GOT3 (cell line): ENCODE measurements at places on chromosomes 16 and 17.

DNA sequence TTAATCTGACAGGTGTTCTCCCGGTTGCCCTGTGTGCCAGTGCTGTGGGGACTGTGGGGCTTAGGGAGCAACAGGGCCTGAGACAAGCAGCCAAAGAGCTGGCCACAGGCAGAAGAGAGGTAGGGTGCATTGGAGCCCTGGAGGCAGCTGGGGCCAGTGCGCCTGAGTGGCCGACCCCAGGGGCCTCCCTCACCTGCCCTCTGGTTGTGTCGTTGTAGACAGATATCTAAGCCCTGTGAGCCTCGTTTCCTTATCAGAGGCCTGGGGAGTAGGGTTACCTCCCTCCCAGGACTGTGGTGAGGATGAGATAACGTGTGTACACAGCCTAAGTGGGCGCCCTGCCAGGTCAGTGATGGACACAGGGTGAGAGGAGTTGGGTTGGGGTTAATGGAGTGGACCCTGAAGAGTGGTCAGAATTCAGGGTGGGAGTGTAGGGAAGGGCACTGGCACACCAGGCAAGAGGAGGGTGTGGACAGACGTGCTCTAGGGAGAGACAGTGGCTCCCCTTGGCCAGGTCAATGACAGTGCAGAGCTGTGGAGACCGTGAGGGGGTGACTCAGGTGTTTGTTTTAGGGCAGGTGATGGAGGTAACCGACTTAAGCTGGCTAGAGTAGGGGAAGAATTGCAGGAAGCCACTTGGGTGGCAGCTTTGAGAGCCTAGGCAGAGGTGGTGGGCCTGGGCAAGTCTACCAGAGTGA, 3.4 kb downstream of the NARF start:
- no peak for DNase-seq

DNA sequence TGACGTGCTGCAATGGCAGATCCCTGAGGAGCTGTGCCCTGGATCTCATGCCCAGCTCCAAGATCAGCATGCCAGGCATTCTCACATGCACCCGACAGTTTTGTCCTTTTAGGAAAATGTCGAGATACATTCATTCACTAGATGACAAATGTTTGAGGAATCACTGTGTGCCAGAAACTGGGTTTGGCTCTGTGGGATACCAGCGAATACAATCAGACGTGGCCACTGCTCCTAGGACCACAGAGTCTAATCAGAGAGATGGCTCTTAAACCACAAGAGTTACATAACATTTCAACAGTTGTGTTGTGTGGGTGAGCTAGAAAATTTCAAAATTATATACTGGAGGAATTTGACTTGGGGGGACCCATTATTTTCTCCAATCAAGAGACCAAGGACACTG, 579.7 kb downstream of the CDH13 start:
- DNase-seq, result no peak

GRCh38 chr17:21357281-21357680, 18.9 kb upstream of the KCNJ12 start:
- DNase-seq, result no peak

- peak; percentile 88 for DNase-seq
These were observed 672 bp upstream of the ALKBH5 start for GRCh38 chr17:18182978-18183333.

DNA sequence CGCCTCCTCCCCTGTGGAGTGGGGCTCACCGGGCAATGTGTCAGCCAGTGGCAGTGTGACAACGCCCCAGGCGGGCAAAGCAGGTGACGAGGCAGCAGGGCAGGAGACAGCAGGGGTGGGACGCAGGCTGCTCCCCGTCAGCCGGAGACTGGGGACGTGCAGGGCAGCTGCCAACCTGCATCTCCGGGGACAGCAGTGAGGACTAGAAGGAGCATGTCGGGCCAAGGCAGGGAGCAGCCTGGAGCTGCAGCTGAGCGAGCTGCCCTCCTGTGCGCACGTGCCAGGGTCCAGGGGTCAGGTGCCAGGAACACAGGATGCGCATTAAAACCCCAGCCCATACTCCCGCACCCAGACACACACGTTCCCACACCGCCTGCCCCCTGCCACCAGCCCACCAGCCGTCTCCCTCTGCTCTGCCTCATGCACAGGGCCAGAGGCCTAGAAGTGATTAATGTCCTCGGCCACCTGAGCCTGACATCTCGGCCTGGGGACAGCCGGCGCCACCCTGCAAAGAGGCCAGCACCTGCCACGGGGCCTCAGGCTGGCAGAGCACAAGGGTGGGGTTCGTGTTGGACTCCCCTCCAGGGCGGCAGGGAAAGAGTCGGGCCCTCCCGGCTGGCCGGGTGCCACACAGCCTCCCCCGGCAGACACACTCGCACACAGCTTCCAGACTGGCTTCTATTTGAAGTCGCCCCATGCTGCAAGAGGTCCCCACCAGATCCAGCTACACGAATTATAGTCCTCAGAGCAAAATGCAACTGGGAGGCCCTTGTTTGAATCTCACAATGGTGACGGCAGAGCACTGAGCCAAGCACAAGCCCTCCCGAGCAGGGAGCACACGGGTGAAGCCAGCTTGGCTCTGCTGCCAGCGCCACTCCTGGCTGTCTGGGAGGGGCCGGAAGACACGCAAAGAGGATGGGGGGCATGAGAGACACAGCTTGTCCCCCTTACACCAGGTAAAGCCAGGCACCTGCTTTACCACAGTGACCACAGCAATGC, 90.4 kb downstream of the RBFOX3 start:
- DNase-seq, result no peak

GRCh38 chr17:43768382-43768781, 9.8 kb upstream of the SOST start:
- DNase-seq, result no peak
